ENCODE measurements at places on chromosomes 3 and 15. TPM values are rescaled to one million over a fixed set of nuclear protein-coding genes. Genes with fewer than 3 reads are reported as not detected.

TNNC1 gene
- total RNA-seq, result not detected

CRYGS gene
- 5.4 TPM for total RNA-seq

FGF7 gene
- total RNA-seq, result 0.85 TPM

ZNF280D gene
- 75.4 TPM for total RNA-seq

PLA2G4E gene
- not detected for total RNA-seq

C2CD4B gene
- not detected for total RNA-seq

SPATA12 gene
- total RNA-seq, result not detected

RARRES1 gene
- total RNA-seq, result 4.8 TPM

EFCC1 gene
- 1.4 TPM for total RNA-seq

LRRN1 gene
- total RNA-seq, result 30.2 TPM

C3orf62 gene
- total RNA-seq, result 9.2 TPM

GOLGA8G gene
- not detected for total RNA-seq

CACNA1D gene
- 77.0 TPM for total RNA-seq

PLXNB1 gene
- 274 TPM for total RNA-seq

MESP1 gene
- 9.7 TPM for total RNA-seq

GABRB3 gene
- total RNA-seq, result 143 TPM

GPR62 gene
- 9.9 TPM for total RNA-seq

PTH1R gene
- 28.3 TPM for total RNA-seq

SLC2A2 gene
- not detected for total RNA-seq

FEZF2 gene
- 19.1 TPM for total RNA-seq

HRG gene
- total RNA-seq, result not detected

PAQR9 gene
- total RNA-seq, result 8.2 TPM

SERINC4 gene
- total RNA-seq, result 0.29 TPM

PSTPIP1 gene
- 5.6 TPM for total RNA-seq

STRA6 gene
- total RNA-seq, result not detected

ADPRH gene
- 5.6 TPM for total RNA-seq

DOCK3 gene
- 84.3 TPM for total RNA-seq

EPB42 gene
- not detected for total RNA-seq

IGSF10 gene
- total RNA-seq, result 0.63 TPM

GRK7 gene
- total RNA-seq, result not detected

TRPM1 gene
- total RNA-seq, result 0.88 TPM

ZBED2 gene
- total RNA-seq, result not detected

NUP210 gene
- 15.8 TPM for total RNA-seq

TRPM7 gene
- total RNA-seq, result 29.9 TPM

LRRC31 gene
- total RNA-seq, result not detected

NR1D2 gene
- total RNA-seq, result 74.6 TPM

MST1R gene
- total RNA-seq, result 3.0 TPM

CCDC39 gene
- 3.0 TPM for total RNA-seq

EID1 gene
- 127 TPM for total RNA-seq

THRB gene
- total RNA-seq, result 142 TPM

NMNAT3 gene
- 15.8 TPM for total RNA-seq

SRGAP3 gene
- 127 TPM for total RNA-seq

GOLGA6L2 gene
- total RNA-seq, result not detected
